ENCODE measurements at places on chromosomes 4 and X.
A peak's percentile ranks its signal among the peaks of the same experiment; 100 is the strongest.

- DNase-seq = no peak
Measured at GRCh38 chrX:38803243-38803587, 2.0 kb downstream of the MID1IP1 start.

DNA sequence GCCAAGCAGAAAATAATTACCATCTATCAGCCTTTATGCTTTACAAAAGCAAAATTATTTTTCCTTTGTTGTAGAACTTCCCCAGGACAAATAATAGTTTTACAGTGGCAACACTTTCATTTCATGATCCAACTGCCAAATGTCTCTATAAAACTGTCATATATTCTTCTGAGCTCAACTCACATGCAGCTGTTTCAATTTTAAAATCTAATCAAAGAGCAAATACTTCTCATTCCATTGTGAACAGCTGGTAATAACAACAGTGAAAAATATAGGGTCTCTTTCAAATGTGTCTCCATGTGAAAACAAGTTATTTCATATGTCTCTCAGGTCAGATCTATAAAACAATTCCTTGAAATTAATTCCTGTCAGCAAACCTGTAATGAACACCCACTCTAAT lies 270.6 kb upstream of the SLC7A11 start:
- DNase-seq = no peak

- DNase-seq = no peak
Measured at GRCh38 chrX:74218895-74219294, 85.1 kb upstream of the ZCCHC13 start.

GRCh38 chr4:143337600-143338287 lies 1.1 kb downstream of the GAB1 start:
- DNase-seq = peak; percentile 62

DNA sequence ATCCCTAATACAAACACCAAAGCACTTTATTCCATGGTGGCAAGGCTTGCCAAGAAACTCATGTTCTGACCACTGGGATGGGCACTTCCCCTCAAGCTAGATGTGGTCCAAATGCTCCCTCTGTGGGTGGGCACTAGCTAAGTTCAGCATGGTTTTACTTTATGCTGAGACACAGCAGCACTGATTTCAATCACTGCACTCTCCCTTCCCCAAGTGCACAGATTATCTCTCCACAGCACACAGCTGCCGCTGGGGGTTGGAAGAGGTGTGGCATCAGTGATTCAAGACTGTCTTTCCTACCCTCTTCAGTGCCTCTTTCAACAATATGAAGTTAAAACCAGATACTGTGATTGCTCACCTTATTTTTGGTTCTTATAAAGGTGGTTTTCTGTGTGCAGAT lies 16.5 kb upstream of the GUCY2F start:
- no peak for DNase-seq

All from posterior cingulate gyrus (tissue), 11 donors.